IMR-90 (cell line): ENCODE measurements at places on chromosomes 11 and 22.
A peak's percentile ranks its signal among the peaks of the same experiment; 100 is the strongest.

- DNase-seq = no peak
These were observed 20.7 kb downstream of the ZBTB16 start for GRCh38 chr11:114080219-114080618.

GRCh38 chr11:11016068-11016467, 158.2 kb upstream of the ZBED5 start:
- no peak for DNase-seq

DNA sequence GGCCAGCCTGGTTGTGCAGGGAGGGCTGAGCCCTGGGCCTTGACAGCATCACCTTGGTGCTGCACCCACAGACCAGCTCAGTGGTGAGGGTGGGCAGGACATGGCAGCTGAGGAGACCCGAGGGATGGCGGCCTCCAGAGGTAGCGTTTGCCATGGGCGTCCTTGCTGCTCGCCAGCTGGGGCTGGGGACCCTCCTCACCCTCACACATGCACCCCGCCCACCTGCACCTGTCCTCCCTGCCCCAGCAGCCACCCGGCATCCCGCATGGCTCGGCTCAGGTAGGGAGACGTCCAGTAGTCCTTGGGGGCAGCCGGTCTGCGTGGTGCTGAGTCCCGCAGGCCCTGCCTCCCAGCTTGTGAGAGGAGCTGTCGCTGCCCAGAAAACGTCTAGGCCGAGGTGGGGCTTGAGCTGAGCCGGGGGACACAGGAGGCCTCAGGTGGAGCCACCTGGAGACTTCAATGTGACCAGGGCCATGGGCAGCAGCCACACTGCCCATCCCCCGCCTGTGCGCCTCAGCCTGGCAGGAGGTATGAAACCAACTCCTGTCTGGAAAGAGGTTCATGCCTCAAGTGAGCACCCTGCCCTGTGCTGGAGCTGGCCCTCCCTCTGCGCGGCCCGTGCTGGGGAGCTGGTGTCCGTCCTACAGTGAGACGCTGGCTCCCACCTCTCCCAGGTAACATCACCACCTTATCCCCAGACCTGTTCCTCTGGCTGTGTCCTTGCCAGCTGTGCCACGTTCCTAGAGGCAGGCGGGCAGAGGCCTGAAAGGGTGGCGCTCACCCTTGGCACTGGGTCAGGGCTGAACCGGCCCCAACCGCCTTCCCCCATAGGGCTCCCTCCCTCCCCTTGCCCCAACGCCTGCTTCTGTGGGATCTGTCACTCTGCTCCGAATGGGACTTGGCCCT, 3.3 kb upstream of the TRABD start:
- DNase-seq = no peak

DNA sequence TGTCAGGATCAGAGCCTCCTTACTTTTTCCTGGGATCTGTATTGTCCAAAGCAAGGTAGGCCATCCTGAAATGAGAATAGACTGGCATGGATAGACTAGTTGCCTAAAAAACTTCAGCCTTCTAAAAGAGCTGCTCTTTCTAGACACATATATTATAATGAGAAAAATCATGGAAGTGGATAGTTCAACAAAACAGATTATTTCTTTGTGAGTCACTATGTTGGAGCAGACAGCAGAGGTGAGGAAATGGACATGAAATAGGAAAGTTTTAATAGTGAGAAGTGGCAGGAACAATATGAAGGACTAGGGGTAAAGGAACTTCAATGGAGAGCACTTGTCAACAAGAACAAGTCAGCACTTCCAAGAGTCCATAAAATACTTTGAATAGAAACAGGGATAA, 101.9 kb upstream of the ANO3 start:
- peak; percentile 35 for DNase-seq

GRCh38 chr11:13720940-13721339, 52.5 kb downstream of the FAR1 start:
- no peak for DNase-seq

- peak; percentile 59 for DNase-seq
These were observed 60.6 kb downstream of the MED15 start for GRCh38 chr22:20567993-20568417.
